ENCODE measurements at places on chromosomes 12 and 14.

DNA sequence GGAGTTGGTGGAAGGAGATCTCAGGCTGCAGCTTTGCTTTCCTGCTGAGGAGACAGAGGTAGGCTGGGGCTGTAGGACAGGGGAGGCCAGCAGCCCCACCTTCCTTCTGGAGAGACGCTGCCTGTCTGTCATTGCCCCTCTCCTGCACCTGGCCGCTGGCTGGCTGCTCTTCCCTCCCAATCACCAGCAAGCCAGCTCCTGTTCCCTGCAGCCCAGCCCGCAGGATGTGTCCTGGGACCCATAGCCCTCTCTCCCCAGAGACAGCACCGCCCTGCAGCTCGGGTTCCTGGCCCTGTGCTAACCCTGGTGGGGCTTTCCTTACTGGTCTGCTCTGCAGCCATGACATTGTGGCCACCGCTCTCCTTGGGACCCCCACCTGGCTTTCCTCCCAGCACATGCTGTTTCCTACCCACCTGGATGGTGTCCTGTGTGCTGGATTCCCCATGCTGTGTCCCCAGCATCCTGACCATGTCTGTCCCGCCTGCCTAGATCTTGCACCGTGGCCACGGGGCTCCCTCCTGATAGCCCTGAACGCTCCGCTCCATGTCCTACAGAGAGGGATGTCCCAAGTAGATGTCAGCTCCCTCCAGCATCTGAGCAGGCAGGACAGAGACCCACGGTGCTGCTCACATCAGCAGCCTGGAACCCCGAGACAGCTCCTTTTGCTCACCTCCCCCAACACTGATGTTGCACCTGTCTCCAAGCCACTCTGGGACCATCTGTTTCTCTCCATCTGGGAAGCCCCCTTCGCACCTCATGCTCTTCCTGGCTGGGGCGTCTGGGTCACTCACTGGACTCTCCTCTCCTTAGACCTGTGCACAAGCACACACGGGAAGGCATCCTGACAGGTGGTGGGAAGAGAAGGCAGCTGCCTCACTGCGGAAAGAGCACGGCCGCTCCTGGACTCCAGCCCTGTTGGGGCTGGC, 1.1 kb upstream of the MTA1 start:
- no peak for DNase-seq

DNA sequence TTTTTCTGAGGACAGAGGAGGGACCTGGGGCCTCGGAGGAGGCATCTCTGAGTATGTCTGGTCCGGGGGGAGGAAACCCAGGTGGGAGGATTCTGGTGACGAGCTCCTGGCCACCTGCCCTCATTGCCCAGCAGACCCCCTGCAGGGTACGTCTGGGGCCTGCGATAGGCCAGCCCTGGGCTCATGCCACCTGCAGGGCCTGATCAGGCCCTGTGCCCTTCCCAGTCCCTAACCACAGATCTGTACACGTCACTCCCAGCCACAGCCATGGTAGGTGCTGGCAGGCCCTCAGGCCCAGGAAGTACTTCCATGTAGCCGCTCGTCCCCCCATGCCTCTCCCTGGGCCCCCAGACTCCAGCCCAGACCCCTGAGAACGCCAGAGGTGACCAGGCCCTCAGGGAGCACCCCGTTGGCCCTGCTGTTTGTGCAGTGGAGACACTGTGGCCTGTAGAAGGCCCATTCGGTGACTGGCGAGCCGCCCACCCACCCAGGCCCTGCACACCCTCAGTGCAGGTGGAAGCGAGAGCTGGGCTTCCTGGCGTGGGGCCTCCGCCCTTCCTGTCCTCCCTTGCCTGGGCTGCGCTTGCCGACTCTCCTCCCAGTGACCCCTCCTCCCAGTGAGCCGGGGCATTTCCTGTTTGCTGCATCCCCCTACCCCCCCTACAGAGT, 5.7 kb downstream of the INF2 start:
- DNase-seq: peak; percentile 43

GRCh38 chr12:71455028-71455737, 15.6 kb downstream of the LGR5 start:
- DNase-seq: no peak

DNA sequence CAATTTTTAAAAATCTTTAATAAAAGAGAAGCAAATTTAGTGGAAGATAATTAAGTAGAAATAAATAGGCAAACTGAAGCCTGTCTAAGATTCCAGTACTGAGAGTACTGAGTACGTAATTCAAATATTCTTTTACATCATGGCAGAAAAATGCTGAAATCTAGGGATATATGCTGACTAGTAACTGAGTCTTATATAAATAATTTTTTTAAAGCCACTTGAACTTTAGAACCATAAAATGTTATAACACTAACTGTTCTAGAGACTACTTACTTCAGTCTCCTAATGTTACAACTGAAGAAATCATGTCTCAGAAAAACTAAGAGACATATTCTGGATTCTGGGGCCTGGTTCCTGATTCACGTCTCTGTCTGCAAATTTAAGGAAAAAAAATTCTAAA, 230.6 kb upstream of the PLEKHG7 start:
- DNase-seq: peak; percentile 19

DNA sequence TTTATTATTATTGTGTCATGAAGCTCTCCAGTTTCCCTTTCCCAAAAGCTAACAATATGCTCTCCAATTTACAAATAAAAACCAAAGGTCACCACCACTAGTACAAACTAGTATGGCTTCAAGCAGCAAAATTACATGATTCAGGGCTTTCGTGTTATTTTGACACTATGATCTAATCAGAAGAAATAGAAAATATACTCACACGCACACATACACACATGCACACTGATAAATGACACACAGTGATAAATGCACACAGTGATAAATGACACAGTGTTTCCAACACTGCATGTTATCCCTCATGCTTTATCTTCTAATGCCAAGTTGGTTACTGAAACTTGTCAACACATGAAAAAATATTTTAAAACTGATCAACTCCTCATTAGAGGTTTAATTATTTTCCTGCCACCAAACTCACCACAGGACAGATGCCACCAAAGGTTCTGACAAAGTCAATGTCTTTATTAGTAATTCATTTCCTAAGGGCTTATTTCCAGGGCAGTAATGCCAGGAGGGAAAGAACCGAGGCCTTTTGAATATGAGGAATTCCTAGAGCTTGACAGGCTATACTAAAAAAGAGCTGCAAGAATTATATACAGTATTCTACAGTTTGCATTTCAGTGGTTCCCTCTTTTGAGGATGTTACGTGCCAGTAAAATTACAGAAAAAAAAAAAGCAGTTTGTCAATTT, 82.4 kb downstream of the PPP2R5E start:
- no peak for DNase-seq

- no peak for DNase-seq
Measured at GRCh38 chr14:90523961-90524875, 127.4 kb downstream of the CALM1 start.

- no peak for DNase-seq
Measured at GRCh38 chr12:92302041-92302829, 156.6 kb upstream of the BTG1 start.

DNA sequence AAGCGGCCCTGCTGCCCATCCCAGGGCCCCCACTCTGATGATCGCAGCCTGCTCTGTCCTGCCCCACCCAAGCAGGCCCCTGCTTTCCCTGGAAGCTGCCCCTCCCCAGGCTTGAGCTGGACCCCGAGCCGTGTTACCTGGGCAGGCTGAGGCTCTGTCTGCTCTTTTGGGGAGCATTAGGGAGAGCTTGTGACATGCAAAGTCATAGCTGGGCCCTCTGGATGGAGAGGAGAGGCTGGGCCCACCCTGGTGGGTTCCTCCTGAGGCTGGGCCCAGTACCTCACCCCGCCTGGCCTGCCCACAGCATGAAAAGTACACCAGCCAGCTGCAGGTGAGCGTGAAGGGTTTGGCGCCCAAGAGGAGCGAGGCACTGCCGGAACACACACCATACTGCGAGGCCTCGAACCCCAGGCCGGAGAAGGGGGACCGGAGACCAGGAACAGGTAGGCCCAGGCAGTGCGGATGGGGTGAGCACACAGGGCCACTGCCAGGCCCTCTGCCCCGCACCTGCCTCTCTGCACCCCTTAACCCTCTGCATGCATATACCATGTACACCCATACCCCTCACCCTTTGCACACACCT, 15.0 kb downstream of the CEP170B start:
- DNase-seq: no peak

GRCh38 chr14:51806026-51807023, 54.1 kb upstream of the GNG2 start:
- no peak for DNase-seq

- no peak for DNase-seq
Measured at GRCh38 chr12:118446247-118446646, 69.9 kb downstream of the SUDS3 start.

DNA sequence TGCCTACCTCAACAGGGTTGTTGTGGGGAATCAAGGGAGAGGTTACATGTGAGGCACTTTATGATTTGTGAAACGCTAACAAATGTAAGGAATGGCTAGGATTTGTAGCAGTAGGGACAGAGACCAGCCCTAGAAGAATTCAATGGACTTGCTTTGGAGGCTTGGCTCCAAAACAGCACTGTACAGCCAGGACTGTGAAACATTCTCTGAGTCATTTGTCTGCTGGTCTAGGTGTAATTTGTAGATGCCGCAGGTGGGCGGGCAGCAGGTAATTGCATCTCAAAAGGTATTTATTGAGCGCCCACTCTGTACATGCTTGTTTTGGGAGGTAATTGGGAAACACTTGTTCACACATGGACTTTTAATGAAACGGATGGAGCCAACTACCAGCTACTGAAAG, 11.4 kb downstream of the SLC7A8 start:
- DNase-seq: no peak
